ENCODE measurements at places on chromosomes 6 and 20.
A peak's percentile ranks its signal among the peaks of the same experiment; 100 is the strongest.

DNA sequence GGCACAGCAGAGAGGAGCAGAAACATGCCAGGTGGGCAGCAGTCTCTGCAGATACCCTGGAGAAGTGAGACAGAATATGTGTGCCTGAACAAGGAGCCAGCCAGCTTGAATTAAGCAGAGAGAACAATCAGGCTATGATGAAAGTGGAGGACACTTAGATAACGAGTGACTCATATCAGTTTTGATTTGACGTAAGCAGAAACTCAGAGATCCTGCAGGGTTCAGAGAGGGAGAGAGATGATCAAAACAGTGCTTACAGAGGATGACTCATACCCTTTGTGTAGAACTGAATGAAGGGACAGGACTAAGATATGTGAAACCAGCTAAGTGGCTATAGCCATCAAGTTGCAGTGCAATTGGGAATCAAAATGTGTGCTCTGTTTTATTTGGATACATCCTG lies 300.7 kb downstream of the TENT5A start:
- DNase-seq: no peak

GRCh38 chr20:50498071-50498776 lies 12.0 kb upstream of the PTPN1 start:
- no peak for DNase-seq

DNA sequence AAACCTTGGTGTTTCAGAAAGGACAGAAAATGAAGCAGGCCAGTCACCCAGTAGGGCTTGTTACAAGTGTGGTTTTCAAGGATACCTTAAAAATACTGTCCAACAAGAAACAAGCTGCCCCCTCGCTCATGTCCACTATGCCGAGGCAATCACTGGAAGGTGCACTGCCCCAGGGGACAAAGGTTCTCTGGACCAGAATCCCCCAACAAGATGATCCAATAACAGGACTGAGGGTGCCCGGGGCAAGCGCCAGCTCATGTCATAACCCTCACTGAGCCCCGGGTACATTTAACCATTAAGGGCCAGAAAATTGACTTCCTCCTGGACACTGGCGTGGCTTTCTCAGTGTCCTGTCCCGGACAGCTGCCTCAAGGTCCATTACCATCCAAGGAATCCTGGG lies 6.6 kb upstream of the NT5DC1 start:
- DNase-seq: no peak

DNA sequence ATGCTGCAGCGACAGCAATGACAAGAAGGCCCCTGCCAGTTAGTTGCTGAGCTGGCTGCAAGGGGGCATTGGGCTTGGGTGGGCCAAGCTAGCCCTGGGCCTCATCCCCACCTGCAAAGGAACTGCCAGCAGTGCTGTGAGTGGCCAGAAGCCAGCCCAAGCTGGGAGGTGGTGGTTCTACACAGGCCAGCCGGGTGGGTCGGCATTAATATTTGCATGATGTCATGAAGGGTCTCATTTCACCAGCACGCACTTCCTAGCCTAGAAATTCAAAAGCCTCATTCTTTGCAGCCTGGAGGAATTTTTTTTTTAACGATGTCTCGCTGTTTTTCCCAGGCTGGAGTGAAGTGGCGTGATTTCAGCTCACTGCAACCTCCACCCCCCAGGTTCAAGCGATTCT lies 62.0 kb downstream of the IYD start:
- no peak for DNase-seq

DNA sequence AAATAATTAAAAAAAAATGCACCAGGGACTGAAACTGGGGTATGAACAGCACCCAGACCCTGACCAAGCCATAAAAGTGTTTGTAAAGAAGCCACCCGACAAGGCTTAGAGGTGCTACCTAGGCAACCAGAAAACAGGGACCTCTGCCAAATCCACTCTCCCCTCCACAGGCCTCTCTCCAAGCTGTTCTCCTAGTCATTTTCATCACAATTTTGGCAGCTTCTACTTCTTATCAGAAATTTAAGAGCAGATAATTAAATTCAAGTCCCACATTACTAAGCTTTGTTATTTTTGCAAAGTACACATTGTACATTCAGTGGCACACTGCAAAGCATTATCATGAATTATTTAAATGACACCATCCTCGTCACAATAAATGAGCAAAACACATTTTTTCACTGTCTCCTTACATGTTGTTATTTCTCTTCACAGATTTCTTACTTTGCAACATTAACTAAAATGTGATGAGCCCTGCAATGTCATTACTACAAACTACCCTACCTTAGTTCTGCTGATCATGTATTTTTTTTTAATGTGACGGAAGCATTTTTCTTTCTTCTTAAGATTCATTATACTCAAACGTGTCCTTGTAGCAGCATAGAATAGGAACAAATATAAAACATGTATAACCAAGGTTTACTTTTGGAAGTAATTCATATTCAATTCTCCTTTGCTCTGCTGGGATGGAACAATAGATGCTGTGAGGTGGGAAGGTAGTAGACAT lies 38.1 kb downstream of the ECT2L start:
- DNase-seq: peak; percentile 98

DNA sequence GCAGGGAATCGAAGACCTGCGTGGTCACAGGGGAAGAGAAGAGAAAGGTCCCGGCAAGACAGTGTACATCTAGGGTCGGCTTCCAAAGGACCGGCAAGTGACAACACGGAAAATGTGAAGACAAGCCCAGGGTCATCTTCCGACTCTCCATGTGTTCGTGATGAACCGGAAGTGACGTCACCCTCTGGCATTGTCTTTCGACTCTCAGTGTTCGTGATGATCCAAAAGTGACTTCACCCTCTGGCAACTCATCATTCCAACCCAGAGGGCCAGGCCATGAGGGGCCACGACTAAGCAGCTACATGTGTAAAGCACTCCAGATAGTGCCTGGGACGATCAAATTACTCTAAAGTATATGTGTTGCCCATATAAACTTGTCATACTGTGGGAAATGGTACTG lies 290.8 kb downstream of the THBS2 start:
- no peak for DNase-seq

GRCh38 chr6:26743941-26744699 lies 84.6 kb upstream of the ZNF322 start:
- no peak for DNase-seq

GRCh38 chr20:54839224-54839623 lies 363.8 kb downstream of the DOK5 start:
- no peak for DNase-seq

DNA sequence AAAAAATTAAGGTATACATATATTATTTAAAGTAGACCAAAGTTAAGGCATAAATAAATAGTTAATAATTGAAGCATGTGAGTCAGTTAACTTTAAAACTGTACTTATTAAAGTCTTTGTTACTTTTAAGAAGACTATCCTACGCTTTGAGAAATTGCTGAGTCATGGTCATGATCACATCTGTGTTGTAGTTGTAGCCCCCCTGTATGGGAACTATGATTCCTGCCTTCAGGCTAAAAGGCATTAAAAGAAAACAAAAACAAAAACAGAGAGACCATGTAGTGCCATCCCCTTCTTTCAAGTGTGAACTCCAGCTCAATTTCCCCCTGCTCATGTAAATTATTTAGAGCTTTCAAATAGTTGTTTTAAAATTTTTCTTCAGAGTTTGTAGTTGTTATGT lies 123.4 kb downstream of the FLRT3 start:
- no peak for DNase-seq

GRCh38 chr6:52975580-52975979 lies 19.5 kb downstream of the GSTA4 start:
- DNase-seq: no peak

GRCh38 chr6:136962661-136963060 lies 40.6 kb downstream of the SLC35D3 start:
- DNase-seq: peak; percentile 72

DNA sequence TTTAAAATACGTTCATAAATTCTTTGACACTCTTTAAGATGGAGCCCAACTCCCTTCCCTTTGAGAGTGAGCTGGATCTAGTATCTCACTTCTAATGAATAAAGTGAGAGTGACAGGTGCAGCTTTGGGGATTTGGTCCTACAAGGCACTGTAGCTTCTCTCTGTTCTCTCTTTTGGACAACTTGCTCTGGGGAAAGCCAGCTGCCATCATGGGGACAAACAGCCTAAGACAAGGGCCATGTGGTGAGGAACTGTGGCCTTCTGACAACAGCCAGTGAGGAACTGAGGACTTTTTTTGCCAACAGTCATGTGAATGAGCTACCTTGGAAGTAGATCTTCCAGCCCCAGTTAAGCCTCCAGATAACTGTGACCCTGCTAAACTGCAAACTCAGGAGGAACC lies 272.8 kb upstream of the AGPAT4 start:
- DNase-seq: no peak

All from DMS79 treated with DMSO at 0.1 percent for 48 hours (cell line).